ENCODE measurements at places on chromosomes 2 and 18. TPM values are rescaled to one million over a fixed set of nuclear protein-coding genes. Genes with fewer than 3 reads are reported as not detected.
A peak's percentile ranks its signal among the peaks of the same experiment; 100 is the strongest.

Gene TUBA4B
- not detected for total RNA-seq

Gene GPR75
- total RNA-seq = 2.8 TPM

Gene DSG1
- not detected for total RNA-seq

Gene KCNIP3
- 2.1 TPM for total RNA-seq

Gene SERPINB12
- not detected for total RNA-seq

Gene SFXN5
- total RNA-seq = 23.1 TPM

Gene SLC4A5
- total RNA-seq = 1.2 TPM

Gene TFPI
- 10.2 TPM for total RNA-seq

Gene TMEM198
- 7.3 TPM for total RNA-seq

Gene ZNF385B
- 2.2 TPM for total RNA-seq

GRCh38 chr2:36379710-36380448, 24.3 kb downstream of the CRIM1 start:
- H3K27ac ChIP-seq = peak overlapping the region; percentile 72
- H3K4me1 ChIP-seq = peaks cover 86% of the 10 kb centered on the region
- H3K27me3 ChIP-seq = no peaks in the 10 kb centered on the region
- no peak overlapping the region for H3K4me3 ChIP-seq
- H3K36me3 ChIP-seq = peaks cover 7% of the 10 kb centered on the region
- DNase-seq = no peak

DNA sequence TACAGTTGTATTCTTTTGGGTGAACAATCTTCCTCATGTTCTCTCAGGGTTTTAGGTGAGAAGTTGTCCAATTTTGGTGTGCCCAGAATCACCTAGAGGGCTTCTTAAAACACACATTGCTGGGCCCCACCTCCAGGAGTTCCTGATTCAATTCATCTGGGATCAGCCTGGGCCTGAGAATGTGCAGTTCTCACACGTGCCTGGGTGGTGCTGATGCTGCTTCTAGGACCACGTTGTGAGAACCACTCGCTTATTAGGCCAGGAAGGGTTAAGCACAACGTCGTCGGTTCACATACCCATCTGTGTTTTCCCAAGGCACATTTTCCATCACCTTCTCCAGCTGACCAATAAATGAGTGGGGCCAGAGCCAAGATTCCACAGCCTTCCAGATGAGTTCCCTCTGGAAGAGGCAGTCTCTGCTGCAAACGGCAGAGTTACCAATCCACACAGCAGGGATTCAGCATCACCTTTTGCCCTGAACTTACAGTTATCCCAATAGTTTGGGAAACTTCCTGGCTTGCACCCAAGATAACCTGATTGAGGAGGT, 277.7 kb upstream of the HNRNPA3 start:
- no peak for DNase-seq
- no peak overlapping the region for H3K27ac ChIP-seq
- H3K27me3 ChIP-seq = no peaks in the 10 kb centered on the region
- peaks cover 5% of the 10 kb centered on the region for H3K4me1 ChIP-seq
- H3K36me3 ChIP-seq = no peaks in the 10 kb centered on the region
- no peak overlapping the region for H3K4me3 ChIP-seq

DNA sequence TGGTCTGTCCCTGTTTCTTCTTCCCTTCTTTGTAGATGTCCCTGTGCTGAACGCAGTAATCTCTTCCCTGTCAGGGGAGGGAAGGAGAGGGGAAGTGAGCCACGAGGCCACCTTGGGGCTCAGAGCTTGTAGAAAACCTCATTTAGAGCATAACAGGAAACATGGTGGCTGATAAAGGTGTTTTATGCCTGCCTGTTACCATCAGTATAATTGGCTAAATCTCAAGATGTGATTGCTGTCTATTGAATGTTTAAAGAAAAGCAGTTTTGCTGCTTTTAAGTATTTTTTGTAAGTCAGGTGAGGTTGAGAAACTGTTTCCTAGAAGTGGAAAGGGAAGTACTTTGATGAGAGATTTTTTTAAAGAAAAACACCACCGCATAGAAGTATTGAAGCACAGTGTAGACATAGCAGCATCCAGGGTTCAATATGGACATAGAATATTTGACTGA, 59.7 kb upstream of the PDK1 start:
- H3K4me1 ChIP-seq = no peaks in the 10 kb centered on the region
- H3K27ac ChIP-seq = no peak overlapping the region
- no peak overlapping the region for H3K4me3 ChIP-seq
- DNase-seq = no peak
- H3K36me3 ChIP-seq = peaks cover 71% of the 10 kb centered on the region

DNA sequence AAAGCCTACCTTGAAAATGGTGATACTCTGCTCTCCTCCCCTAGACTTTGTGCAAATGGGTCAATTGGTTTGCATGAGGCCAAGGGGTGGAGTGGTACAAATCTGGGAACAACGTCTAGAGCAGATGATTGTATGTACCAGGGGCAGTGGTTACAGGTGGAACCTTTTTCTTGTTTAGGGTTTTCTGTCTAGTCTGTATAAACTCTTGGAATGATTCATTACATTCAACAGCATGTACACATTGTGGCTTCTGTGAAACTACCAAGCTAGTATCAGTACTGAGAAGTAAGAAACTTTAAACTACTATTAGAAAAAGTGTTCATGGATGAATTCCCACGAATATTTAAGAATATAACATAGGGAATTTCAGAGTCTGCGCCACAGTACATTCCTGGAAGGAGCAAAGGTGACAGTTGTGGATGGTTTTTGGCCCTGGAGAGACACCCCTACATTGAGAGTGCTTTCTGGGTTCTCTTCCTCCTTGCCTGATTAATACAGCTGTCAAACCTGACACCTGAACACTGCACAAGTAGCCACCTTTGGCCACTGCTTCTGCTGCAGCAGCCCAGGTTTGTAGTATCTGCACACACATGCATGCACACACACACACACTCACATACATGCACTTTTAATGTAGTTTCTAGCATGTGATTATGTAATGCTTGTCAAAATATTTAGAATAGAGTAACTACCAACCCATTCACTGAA, 30.0 kb downstream of the CFAP221 start:
- no peaks in the 10 kb centered on the region for H3K4me1 ChIP-seq
- H3K36me3 ChIP-seq = no peaks in the 10 kb centered on the region
- no peak for DNase-seq
- H3K27me3 ChIP-seq = peaks cover 34% of the 10 kb centered on the region

GRCh38 chr2:64203131-64203857, 59.1 kb upstream of the PELI1 start:
- DNase-seq = no peak
- no peak overlapping the region for H3K4me3 ChIP-seq
- H3K27ac ChIP-seq = no peak overlapping the region
- H3K36me3 ChIP-seq = no peaks in the 10 kb centered on the region
- peaks cover 27% of the 10 kb centered on the region for H3K4me1 ChIP-seq

- no peak for DNase-seq
- H3K27ac ChIP-seq = no peak overlapping the region
- no peaks in the 10 kb centered on the region for H3K27me3 ChIP-seq
- H3K36me3 ChIP-seq = no peaks in the 10 kb centered on the region
- no peak overlapping the region for H3K4me3 ChIP-seq
Observed at GRCh38 chr2:128447538-128447995, 128.9 kb upstream of the HS6ST1 start.

DNA sequence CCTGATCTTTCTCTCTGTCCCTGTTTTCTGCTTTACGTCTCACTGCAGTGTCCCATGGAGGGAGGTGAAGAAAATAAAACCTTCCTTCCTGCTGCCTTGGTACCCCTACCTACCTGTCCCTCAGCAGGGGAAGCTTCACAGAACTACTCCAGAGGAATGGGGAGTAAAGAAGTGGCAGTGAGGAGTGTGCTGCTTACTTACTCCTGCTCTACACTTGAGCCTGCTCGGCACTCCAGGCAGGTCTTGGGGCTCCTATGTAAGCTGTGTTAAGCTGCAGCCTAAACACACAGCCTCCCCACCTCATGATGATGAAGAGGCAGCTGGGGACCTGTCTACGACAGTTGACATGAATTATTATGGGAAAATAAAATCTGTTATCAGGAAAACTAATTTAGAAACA, 72.6 kb downstream of the ACSL3 start:
- no peaks in the 10 kb centered on the region for H3K27me3 ChIP-seq
- DNase-seq = no peak
- H3K4me1 ChIP-seq = no peaks in the 10 kb centered on the region
- peak overlapping the region; percentile 8 for H3K27ac ChIP-seq
- H3K36me3 ChIP-seq = peaks cover 70% of the 10 kb centered on the region

GRCh38 chr2:8628179-8628865, 53.5 kb upstream of the ID2 start:
- no peak overlapping the region for H3K4me3 ChIP-seq
- DNase-seq = no peak
- H3K27ac ChIP-seq = no peak overlapping the region
- H3K36me3 ChIP-seq = no peaks in the 10 kb centered on the region
- peaks cover 2% of the 10 kb centered on the region for H3K27me3 ChIP-seq

- no peaks in the 10 kb centered on the region for H3K27me3 ChIP-seq
- peaks cover 7% of the 10 kb centered on the region for H3K36me3 ChIP-seq
- peaks cover 15% of the 10 kb centered on the region for H3K4me1 ChIP-seq
- H3K4me3 ChIP-seq = no peak overlapping the region
- DNase-seq = no peak
Observed at GRCh38 chr2:27029051-27029450, 3.7 kb upstream of the TMEM214 start.

DNA sequence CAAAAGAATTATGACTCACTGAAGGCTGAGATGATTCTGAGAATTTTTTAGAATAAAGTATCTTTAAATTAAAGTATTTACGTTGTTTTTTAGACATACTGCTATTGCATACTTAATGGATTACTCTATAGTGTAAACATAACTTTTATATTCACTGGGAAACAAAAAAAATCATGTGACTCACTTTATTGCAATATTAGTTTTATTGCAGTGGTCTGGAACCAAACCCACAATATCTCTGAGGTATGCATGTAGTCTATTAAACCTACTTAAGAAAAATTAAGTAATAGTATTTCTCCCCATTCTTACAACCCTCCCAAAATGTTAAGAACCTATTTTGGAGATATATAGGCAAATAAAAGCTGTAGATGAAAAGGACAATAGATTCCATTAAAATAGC, 142.9 kb upstream of the ZNF521 start:
- H3K27ac ChIP-seq = no peak overlapping the region
- peaks cover 7% of the 10 kb centered on the region for H3K36me3 ChIP-seq
- peaks cover 15% of the 10 kb centered on the region for H3K4me1 ChIP-seq
- 0 out of 2 replicates have a peak, but pooled peaks cover 3% of the 10 kb centered on the region for H3K27me3 ChIP-seq
- DNase-seq = no peak

- no peak for DNase-seq
- H3K4me3 ChIP-seq = no peak overlapping the region
- H3K27me3 ChIP-seq = no peaks in the 10 kb centered on the region
- H3K36me3 ChIP-seq = peaks cover 10% of the 10 kb centered on the region
Observed at GRCh38 chr2:227499627-227500300, 27.8 kb downstream of the AGFG1 start.

GRCh38 chr2:97908208-97908676, 87.5 kb downstream of the TMEM131 start:
- H3K27me3 ChIP-seq = no peaks in the 10 kb centered on the region
- no peak overlapping the region for H3K27ac ChIP-seq
- H3K36me3 ChIP-seq = no peaks in the 10 kb centered on the region

DNA sequence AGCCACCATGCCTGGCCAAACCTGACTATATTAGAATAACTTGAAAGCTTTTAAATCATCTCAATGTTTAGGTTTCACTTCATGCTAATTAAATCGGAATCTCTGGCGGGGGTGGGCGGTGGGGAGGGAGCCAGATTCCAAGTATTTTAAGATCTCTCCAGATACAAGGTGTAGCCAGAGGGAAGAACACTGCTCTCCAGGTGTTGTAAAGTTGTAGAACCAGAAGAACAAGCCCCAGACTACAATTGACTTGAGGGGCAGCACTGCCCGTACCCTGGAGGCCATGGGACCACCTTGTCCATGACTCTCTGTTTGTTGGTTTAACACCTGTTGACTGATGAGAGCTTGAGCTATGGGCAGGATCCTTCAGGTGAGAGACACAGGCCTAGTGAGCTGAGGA, 33.1 kb upstream of the GTF2A1L start:
- H3K36me3 ChIP-seq = peaks cover 26% of the 10 kb centered on the region
- H3K4me1 ChIP-seq = peaks cover 37% of the 10 kb centered on the region
- DNase-seq = no peak
- peak overlapping the region; percentile 81 for H3K27ac ChIP-seq
- H3K4me3 ChIP-seq = no peak overlapping the region

DNA sequence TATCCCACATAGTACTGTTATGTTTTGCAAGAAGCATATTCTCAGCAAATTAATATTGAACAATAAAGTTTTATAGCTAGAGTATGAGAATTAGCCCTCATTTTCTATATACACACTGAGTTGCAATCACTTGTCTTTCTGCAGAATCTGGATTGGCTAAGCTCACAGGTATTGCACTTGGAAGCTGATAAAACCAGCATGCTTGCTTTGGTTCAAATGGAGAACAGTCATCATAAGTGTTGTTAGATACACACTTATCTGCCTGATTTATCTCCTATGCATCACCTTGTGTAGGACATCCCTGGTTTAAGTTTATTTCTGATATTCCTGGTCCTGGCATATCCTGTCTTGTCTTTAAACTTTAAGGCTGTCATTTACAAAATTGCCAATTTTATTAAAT, 38.0 kb upstream of the CYP20A1 start:
- H3K4me3 ChIP-seq = no peak overlapping the region
- no peak for DNase-seq
- H3K27ac ChIP-seq = no peak overlapping the region

- no peak overlapping the region for H3K27ac ChIP-seq
- no peaks in the 10 kb centered on the region for H3K4me1 ChIP-seq
- no peak overlapping the region for H3K4me3 ChIP-seq
- peaks cover 7% of the 10 kb centered on the region for H3K36me3 ChIP-seq
Observed at GRCh38 chr2:73651591-73652230, 9.5 kb upstream of the NAT8 start.

- no peaks in the 10 kb centered on the region for H3K36me3 ChIP-seq
- no peaks in the 10 kb centered on the region for H3K27me3 ChIP-seq
- no peak overlapping the region for H3K4me3 ChIP-seq
- no peaks in the 10 kb centered on the region for H3K4me1 ChIP-seq
- no peak for DNase-seq
Observed at GRCh38 chr2:151619337-151619989, 114.8 kb downstream of the NEB start.

- H3K4me3 ChIP-seq = no peak overlapping the region
- H3K36me3 ChIP-seq = peaks cover 3% of the 10 kb centered on the region
- peak overlapping the region; percentile 83 for H3K27ac ChIP-seq
- DNase-seq = no peak
- peaks cover 38% of the 10 kb centered on the region for H3K4me1 ChIP-seq
Observed at GRCh38 chr18:59005262-59005661, 134.4 kb upstream of the SEC11C start.

GRCh38 chr18:9906481-9906880, 7.3 kb upstream of the VAPA start:
- H3K4me3 ChIP-seq = no peak overlapping the region
- H3K27me3 ChIP-seq = no peaks in the 10 kb centered on the region
- H3K4me1 ChIP-seq = no peaks in the 10 kb centered on the region

DNA sequence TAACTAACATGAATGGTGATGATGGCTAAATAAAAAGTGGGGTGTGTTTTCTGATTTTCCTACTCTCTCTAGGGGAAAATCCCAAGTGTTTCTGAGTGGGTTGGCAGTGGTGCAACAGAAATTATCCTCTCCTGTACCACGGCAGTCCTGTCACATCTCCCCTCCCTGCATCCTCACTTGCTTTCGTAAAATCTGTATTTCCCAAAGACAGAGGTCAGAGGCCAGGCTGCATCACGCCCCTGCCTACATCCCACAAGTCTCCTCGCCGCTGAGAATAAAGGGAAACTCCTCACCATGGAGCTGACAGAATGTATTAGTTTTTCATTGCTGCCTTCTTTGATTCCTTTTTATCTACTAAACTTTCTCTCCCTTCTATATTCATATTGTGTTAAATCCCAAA, 13.1 kb downstream of the FBLN7 start:
- H3K36me3 ChIP-seq = no peaks in the 10 kb centered on the region
- no peaks in the 10 kb centered on the region for H3K27me3 ChIP-seq
- DNase-seq = no peak
- H3K4me1 ChIP-seq = peaks cover 12% of the 10 kb centered on the region

- no peak overlapping the region for H3K27ac ChIP-seq
- H3K36me3 ChIP-seq = no peaks in the 10 kb centered on the region
- DNase-seq = no peak
- no peaks in the 10 kb centered on the region for H3K27me3 ChIP-seq
Observed at GRCh38 chr18:1392865-1393734, 488.4 kb downstream of the ADCYAP1 start.

All from WTC11 (cell line).